ENCODE measurements at places on chromosomes 6 and 20. TPM values are rescaled to one million over a fixed set of nuclear protein-coding genes. Genes with fewer than 3 reads are reported as not detected.

GRCh38 chr6:68237205-68237604, 397.9 kb upstream of the ADGRB3 start:
- H3K36me3 ChIP-seq, result no peaks in the 10 kb centered on the region
- no peaks in the 10 kb centered on the region for H3K27me3 ChIP-seq
- H3K4me1 ChIP-seq, result no peaks in the 10 kb centered on the region
- no peak for DNase-seq
- no peak overlapping the region for H3K27ac ChIP-seq
- no peak overlapping the region for H3K4me3 ChIP-seq

DNA sequence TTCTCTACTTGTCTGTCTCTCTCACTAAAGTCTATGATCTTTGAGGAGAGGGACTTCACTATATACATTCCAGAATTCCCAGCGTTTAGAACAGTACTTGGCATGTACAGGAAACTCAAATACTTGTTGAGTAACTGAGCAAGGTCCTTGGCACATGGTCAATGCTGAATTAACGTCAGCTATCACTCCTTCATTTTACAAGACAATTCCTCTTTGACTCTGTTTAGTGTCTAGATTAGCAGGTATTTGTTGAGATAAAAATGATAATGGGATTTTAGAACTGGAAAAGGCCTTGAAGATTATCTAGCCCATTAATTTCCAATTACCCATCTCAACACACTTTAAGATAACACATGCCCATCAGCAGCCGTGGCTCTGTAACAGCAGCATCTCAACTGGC, 6.6 kb upstream of the GUCA1B start:
- H3K36me3 ChIP-seq, result peaks cover 10% of the 10 kb centered on the region
- peaks cover 7% of the 10 kb centered on the region for H3K4me1 ChIP-seq
- no peak overlapping the region for H3K27ac ChIP-seq
- no peak overlapping the region for H3K4me3 ChIP-seq

DNA sequence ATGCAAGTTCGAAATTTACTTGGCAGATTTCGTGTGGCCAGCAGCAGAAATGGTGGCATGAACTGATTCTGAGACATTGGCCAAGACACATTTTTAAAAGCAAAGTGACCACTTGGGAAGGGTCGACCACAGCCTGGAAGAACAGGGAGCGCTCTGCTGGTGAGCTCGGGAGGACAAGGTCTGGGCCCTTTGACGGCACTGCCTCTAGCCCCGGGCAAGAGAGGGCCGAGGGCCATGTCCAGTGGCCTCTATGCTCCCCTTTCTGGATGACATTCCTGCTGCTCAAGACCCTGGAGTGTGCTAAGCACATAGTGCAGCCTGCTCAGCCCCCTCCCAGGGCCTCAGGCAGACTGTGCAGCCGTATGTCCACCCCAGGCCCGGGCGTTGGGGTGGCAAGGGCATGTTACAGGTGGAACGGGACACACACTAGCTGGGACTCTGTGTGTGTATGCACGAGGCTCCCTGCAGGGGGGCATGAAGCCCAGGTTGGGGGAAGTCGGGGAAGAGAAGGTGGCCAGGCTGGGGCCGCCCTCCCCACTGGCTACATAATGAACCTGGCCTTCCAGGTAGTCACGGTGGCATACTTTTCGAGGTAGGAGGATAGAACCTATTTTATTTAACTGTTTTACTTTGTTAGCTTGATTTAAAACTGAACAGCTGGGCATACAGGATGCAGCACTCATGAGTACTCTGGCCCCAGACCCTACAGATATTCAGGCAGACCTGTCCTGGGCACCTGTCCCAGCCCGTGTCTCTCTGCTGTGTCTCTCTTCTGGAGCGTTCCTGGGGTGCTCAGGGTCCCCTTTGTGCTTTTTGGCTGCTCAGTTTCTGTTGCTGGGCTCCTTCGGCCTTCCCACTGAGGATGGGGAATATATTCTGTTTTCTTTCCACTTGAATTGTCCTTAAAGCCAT, 6.4 kb downstream of the SYNJ2 start:
- H3K4me1 ChIP-seq, result peaks cover 62% of the 10 kb centered on the region
- no peak overlapping the region for H3K27ac ChIP-seq
- peaks cover 2% of the 10 kb centered on the region for H3K36me3 ChIP-seq
- DNase-seq, result no peak

DNA sequence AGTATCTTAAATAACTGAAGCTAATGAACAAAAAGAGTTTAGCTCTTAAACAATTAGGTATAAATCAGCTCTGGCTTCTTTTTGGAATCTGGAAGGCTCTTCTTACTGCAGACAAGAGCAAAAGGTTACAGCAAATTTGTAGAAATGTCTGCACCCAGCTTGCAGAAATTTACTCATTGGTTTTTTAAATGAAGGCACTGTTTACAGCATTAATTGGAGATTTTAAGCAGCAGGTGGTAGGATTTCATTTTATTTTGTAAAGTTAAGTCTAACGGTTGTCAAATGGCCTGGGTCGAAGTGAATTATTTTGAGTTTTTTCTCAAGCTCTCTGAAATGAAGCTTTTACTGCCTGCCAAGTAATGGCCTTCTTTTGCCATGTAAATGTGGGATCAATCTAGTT, 102.1 kb downstream of the NRSN1 start:
- H3K36me3 ChIP-seq, result no peaks in the 10 kb centered on the region
- no peak overlapping the region for H3K4me3 ChIP-seq
- H3K4me1 ChIP-seq, result no peaks in the 10 kb centered on the region
- no peak for DNase-seq
- no peak overlapping the region for H3K27ac ChIP-seq

ZKSCAN3 gene
- total RNA-seq, result 0.88 TPM
